ENCODE measurements at places on chromosomes 2 and 18.

- DNase-seq, result no peak
Measured at GRCh38 chr2:121489284-121489683, 41.4 kb upstream of the RNU4ATAC start.

DNA sequence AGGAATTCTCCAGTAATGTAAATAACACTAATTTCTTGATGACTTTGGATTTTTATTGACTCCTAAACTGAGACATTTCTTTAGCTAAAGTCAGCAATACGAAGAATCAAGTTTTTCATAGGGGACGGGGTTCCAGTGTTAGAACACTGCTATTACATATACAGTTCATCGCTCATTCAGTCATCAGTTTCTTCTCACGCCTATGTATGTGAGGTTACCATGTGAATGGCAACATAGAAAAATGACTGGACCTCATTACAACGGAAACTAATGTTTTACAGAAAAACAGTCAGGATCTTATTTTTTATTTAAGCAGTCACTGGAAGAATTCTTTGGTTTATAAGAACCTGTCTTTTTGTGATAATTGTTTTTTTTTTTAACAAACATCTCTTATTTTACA lies 56.4 kb downstream of the THADA start:
- DNase-seq, result no peak

DNA sequence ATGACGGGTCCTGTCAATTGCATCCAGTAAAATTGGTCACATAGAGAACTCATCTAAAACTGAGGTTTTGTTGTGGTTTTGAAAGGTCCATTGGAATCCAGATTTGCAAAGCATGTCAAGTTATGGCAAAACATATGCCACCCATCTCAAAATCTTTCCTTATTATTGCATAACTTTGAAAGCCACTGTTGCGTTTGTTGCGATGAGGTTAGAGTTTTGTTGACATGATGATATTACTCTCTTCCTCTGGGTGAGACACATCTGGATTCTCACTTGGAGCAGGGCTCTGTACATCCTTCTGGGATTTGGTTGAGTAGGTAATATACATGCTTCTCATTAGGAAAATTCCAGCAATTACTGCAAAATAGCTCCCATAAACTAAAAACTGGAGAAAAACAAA lies 20.6 kb downstream of the SCYGR5 start:
- no peak for DNase-seq

GRCh38 chr2:188916736-188917135 lies 57.4 kb upstream of the COL3A1 start:
- DNase-seq, result no peak

DNA sequence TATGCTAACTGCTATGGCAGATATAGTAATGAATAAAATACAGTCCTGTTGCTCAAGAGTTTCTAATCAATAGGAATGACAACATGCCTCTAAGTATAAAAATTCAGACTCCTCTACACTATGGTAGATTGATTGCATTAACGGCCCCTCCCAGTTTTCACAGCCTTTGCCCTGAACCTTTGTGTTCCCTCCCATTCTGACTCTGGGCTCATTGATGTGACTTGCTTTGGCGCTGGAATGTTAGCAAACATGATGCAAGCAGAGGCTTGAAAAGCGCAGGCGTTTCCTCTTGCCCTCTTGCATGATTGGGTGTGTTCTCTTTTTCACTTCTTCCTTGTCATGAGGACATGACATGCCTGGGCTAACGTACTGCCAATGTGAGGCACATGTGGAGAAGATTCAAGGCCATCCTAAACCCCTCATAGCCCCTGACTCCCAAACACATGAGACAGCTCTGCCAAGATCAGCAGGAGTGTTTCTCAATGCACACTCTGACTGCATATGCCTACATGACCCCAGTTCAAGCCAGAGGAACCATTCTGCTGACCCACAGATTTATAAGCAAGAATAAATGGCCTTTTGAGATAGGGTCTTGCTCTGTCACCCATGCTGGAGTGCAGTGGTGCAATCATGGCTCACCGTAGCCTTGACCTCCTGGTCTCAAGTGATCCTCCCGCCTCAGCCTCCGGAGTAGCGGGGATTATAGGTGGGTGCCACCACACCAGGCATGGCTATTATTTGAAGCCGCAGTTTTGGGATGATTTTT lies 49.7 kb upstream of the CD28 start:
- DNase-seq, result no peak

GRCh38 chr2:177731384-177731783 lies 338.8 kb downstream of the AGPS start:
- DNase-seq, result no peak

- no peak for DNase-seq
Measured at GRCh38 chr18:1408376-1408775, 503.7 kb downstream of the ADCYAP1 start.

- DNase-seq, result no peak
Measured at GRCh38 chr2:2758793-2759367, 427.8 kb upstream of the MYT1L start.

DNA sequence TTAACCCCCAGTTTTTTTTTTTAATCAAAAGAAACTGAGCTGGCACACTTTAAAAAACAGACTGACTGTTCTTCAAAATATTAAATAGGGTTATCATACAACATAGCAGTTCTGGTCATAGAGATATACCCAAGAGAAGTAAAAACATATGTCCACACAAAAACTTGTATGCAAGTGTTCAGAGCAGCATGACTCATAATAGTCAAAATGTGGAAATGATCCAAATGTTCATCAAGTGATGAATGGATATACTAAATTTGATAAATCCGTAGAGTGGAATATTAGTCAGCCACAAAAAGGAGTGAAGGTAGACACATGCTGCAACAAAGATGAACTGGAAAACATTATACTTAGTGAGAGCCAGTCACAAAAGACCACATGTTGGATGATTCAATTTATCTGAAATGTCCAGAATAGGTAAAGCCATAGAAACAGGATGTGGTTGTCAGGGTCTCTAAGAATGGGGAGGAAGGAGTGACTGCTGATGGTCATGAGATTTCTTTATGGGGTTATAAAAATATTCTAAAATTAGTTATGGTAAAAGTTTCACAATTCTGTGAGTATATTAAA lies 5.1 kb downstream of the SMIM21 start:
- no peak for DNase-seq

GRCh38 chr2:138094031-138094430 lies 129.8 kb downstream of the HNMT start:
- DNase-seq, result no peak

DNA sequence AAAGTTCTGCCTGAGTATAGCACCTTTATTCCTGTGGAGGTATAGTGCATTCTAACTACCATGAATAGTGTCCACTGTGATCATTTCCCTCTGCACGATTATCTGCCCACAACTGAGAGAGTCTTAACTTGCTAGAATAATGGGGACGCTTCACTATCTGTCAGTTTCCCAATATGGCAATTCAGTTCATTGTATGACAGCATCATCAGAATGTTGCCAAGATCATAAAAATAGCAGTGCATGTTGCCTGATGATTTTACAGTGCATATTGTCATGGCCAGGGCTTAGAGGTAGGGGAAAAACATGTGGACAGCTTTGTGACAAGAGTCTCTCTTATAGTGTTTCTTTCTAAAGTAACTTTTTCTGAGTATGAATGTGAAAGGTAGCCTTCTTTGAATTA lies 6.1 kb downstream of the RASGRP3 start:
- no peak for DNase-seq

DNA sequence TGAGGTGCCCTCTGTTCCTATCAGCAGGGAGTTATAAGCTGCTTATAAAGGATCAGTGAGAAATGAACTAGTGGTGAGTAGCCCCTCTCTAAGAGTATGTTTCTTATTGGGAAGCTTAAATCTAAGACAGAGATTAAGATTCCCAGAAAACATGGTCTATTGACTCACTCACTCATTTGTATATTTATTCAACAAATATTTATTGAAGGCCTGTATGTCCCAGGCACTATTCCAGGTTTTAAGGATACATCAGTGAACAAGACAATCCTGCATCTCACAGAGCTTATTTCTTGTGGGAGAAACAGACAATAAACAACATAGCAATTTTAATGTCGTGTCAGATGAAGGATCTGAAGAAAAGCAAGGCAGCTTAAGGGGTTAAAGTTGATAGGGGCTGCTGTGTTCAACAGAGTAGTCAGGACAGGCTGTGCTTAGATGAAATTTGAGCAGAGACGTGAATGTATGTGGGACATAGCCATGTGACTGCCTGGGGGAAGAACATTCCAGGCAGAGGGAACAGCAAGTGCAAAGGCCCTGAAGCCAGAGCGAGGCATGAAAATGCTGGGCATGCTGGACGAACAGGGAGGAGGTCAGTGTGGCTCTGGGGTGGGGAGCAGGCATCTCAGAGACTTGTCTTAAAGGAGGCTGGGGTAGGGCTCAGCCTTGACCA lies 14.8 kb upstream of the PSD4 start:
- DNase-seq, result no peak

GRCh38 chr2:72917877-72918553 lies 696 bp downstream of the EMX1 start:
- DNase-seq, result no peak

DNA sequence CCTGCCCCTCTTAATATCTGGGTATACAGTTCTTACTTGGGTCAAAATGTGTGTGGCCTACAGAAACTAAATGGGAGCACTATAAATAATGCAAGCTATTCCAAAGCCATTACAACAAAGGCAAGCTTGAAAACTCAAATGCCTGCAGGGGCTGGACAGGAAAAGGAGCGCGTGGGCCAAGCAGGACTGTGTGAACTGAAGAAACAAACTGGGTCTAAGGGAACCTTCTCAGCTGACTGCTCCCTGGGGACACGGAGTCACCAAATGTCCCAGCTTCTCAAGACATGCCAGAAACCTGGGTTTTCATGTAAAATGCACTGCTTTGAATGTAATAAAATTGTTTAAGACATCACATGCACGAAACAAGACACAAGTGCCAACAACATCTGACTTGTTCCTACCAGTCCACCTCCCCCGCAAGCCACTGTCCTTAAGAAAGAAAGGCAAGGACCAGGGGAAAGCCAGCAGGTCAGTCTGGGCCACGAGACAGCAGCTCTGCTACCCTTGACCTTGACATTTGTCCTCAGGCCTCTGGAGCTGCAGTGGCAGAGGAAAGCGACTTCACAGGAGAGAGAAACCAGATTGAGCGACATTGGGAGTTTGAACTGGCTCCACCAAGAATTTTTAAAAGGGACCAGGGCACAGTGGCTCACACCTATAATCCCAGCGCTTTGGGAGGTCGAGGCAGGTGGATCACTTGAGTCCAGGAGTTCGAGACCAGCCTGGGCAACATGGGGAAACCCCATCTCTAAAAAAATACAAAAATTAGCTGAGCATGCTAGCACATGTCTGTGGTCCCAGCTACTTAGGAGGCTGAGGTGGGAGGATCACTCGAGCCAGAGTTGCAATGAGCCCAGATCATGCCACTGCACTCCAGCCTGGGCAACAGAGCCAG lies 89.7 kb upstream of the SH3BP4 start:
- DNase-seq, result no peak

GRCh38 chr18:49250816-49251388 lies 209.5 kb downstream of the DYM start:
- no peak for DNase-seq

DNA sequence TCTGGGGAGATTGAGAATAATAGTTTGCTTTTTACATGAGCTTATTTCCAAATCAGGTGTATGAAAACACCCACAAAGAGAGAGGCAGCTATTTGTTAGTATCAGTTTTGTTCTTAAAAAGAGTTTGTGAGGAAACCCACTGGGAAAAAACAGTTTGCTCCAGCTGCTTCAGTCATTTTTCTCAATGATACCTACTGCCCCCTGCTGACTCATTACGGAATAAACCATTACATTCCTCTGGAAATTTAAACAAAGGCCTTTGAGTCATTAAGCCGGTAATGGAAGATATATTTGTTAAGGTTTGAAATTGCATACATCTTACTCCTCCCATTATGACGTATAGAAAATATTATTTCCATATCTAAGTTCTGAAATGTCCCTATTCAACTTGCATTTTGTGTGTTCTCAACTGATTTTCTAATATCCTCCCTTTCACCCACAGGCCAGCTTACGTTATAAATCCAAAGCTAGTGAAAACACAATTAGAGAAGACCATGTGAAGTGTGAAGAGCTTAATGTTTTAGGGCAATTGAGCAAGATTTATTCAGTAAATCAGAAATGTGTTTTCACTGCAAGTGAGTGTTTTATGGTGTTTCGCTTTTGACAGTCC lies 761.6 kb downstream of the DSC3 start:
- peak; percentile 61 for DNase-seq

- DNase-seq, result peak; percentile 54
Measured at GRCh38 chr2:62197011-62197924, 1.4 kb downstream of the B3GNT2 start.

GRCh38 chr2:177535958-177536504 lies 143.5 kb downstream of the AGPS start:
- DNase-seq, result no peak

- no peak for DNase-seq
Measured at GRCh38 chr2:47002480-47003381, 87.1 kb upstream of the MCFD2 start.

- DNase-seq, result no peak
Measured at GRCh38 chr2:102606353-102606752, 13.0 kb upstream of the SLC9A2 start.

- no peak for DNase-seq
Measured at GRCh38 chr2:125684932-125685331, 971.0 kb upstream of the GYPC start.

DNA sequence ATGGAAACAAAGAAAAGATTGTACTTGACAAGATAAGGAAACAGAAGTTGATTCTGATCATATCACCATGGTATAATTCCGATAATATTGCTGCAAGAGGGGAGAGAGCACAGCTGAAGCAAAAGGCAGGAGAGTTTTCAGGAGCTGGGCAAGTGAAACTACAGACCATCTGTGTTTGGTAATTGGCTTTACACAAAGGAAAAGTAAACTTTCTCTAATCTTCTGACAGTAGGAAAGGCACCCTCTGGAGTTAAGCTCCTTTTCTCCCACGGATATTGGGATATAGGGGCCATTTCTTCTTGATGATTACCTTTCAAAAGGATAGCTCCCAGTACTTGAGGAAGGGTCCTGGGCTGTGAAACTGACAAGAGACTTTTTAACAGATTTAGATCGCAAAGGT lies 29.9 kb upstream of the REG3A start:
- DNase-seq, result no peak

- no peak for DNase-seq
Measured at GRCh38 chr18:49486606-49486952, 455 bp downstream of the C18orf32 start.

- DNase-seq, result no peak
Measured at GRCh38 chr18:70621710-70622109, 332.9 kb downstream of the SOCS6 start.

DNA sequence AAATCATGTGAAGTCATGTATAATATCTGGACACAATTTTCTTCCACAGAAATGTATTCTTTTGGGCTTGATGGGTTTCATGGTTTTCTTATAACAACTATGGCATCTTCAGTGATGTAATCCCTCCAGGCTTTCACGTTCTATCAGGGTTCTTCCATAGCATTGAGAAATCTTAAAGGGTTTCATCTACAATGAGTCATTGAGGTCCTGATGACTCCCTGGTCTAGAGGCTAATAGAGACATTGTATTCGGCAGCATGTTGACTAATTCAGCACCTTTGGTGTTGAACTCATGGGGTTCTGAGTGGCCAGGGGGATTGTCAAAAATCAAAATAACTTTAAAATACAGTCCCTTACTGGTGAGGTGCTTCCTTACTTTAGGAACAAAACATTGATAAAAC lies 614.0 kb upstream of the CRIM1 start:
- no peak for DNase-seq

GRCh38 chr2:176464886-176465564 lies 195.8 kb downstream of the MTX2 start:
- DNase-seq, result no peak

Data from endothelial cell (in vitro differentiated cells).